ENCODE measurements at places on chromosomes 11 and 22.

- no peak for DNase-seq
Observed at GRCh38 chr11:123203471-123203870, 8.4 kb upstream of the CLMP start.

DNA sequence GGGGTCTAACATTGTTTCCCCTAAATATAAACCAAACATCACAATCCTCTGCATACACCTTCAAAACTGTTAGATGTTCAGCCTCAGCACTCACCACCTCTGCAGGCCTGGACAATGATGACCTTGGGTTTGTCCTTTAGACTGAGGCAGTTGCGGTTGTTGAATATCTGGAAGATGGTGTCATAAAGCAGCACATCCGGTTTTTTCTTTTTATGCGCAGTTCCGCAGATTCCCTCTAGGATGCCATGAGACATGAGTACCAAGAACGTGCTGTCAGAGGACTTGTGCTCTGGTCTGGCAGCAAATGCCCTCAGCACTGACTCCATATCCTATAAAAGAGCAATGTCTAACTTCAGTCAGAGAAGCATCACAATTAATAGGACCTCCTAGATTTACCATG, 22.8 kb downstream of the CASP5 start:
- no peak for DNase-seq

- no peak for DNase-seq
Observed at GRCh38 chr22:17928391-17928790, 96.0 kb downstream of the MICAL3 start.

GRCh38 chr22:18997925-18998315, 61.8 kb upstream of the PRODH start:
- no peak for DNase-seq

- DNase-seq, result no peak
Observed at GRCh38 chr11:129613071-129613470, 202.6 kb upstream of the TMEM45B start.

- no peak for DNase-seq
Observed at GRCh38 chr11:92980312-92980711, 10.9 kb downstream of the MTNR1B start.

DNA sequence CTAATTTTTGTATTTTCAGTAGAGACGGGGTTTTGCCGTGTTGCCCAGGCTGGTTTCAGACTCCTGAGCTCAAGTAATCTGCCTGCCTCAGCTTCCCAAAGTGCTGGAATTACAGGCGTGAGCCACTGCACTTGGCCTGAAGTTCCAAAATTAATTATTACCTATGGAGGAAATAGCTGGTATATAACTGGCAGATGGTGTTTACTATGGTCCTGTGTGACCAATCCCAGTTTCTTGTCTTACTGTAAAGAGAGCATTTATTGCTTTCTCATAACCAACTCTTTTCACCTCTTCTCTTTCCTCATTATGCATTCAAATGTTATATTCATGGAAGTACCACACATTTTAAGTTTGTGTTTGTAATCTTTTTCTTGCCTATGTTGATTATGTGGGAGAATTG, 24.2 kb upstream of the ACAT1 start:
- no peak for DNase-seq
